ENCODE measurements at places on chromosomes 12 and 14. TPM values are rescaled to one million over a fixed set of nuclear protein-coding genes. Genes with fewer than 3 reads are reported as not detected.
A peak's percentile ranks its signal among the peaks of the same experiment; 100 is the strongest.

The SMCO3 gene
- total RNA-seq: not detected

DNA sequence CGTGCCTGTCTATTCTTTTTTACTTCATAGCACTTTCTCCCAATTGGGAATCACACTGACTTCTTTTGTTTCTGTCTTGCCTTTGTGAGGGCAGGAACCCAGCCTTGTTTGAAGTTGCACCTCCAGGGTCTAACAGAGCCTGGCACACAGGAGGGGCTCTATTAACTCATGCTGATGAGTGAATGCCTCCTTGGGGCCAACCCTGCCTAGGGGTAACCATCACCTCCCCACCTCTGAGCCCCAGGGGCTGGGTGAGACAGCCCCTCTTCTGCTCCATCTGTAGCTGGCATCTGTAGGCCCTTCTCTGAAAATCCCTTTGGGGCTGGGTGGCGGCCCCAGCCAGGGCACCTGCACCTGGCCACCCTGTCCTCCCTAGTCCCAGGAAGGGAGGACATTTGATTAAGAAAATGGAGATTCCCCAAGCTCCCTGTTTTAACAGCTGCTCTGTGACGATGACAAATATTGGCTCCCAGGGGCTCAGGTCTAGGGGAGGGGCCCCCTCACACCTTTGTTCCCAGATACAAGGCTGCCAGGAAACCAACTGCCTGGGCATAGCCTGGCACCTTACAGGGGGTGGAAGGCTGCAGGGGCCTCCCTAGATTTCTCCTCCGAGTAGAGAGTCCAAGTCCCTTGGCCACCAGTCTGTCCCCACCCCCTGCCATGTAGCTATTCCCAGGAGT is 11.8 kb downstream of the TAMALIN start:
- DNase-seq: no peak

- no peak for DNase-seq
Observed at GRCh38 chr12:79016181-79016580, 151.6 kb downstream of the SYT1 start.

GRCh38 chr12:33795536-33795935 is 226.8 kb upstream of the ALG10 start:
- no peak for DNase-seq

DNA sequence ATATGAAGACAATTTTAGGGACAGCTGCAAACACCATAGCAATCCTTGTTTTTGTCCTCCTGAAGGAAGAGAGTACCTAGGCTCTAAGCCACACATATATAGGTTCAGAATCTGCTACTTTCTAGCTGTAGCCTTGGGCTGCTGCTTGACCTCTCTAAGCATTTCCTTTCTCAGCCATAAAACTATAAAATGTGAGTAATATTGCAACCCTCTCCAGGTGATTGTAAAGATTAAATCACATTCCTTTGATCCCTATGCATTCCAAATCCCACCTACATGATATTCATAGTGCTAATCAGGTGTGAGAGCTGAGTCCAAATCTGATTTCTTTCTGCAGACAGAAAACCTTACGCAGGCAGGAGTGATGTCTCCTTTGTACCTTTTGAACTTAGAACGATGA is 913.5 kb downstream of the VRK1 start:
- DNase-seq: no peak

The CDK2 gene
- total RNA-seq: 104 TPM

DNA sequence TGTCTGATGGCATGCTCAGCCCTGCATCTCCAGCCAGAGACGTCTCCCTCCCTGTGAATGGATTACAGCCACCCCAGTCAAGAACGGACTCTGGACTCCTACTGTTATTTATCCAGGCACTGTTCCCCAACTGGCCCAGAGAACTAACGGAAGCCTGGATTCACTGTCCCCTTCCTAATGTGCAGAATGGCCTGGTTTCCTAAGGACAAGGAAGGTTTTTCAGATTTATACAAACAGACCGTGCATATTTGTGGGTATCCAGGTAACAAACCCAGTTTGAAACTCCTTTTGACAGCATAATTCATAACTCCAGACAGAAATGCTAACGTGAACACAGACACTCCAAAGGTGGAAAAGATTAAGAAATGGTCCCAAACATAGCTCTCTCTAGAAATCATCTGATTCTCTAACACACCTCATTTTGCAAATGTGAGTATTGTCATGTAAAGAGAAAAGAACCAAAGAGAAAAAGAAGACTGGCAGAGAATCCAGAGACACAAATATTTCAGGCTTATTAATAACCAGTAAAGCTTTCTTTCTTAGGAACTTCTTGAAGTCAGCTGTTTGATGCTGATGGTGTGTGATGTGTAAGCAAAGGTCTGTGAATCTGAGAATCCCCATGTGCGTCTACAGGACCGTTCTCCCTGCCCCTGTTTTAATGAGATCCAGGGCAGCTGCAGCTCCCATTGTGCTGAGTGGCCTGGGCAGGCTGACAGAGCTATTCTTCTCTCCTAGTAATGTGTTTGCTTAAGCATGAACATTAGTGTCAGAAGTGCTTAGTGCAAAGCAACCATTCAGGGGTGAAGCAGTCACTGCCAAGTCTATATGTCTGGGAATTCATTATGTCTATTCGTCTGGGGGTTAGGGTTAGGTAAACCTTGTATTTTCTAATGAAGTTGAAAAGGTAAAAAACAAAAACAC is 86.8 kb upstream of the HIF1A start:
- DNase-seq: no peak

GRCh38 chr12:50536831-50537537 is 32.2 kb downstream of the DIP2B start:
- DNase-seq: no peak

DNA sequence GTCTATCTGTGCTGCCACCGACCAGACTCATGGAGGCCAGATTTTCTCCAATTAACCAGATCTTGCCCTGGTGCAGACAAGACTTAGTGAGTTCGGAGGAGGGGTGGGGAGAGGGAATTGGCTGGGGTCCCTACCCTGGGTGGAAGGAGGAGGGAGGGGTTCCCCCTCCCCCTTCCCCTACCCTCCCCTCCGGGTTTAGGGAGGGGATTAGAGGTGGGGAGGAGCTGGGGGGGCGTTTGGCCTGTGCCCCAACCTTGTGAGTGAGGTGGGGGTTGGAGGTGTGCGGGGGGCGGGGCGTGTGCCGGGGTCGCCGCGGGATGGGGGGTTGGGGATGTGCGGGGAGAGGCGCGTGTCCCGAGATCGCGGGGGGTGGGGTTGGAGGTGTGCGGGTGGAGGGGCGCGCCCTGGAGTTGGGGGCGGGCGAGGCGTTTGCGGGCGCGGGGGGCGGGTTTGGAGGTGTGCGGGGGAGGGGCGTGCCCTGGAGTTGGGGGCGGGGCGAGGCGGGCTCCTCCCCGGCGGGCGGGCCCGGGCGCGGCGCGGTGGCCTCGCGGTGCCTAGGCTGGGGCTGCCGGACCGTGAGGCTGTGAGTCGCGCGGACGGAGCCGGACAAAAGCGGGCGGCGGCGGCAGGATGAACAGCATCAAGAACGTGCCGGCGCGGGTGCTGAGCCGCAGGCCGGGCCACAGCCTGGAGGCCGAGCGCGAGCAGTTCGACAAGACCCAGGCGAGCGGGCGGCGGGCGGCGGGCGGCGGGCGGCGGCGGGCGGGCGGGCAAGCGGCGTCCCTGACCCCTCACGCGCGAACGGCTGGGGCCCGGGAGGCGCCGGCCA is at the start of gene HIP1R:
HIP1R (plus strand) TSS at position 537 of the 829 bp plus-strand sequence; CDS start at position 631, 94 bp downstream.
- DNase-seq: peak; percentile 77

GRCh38 chr12:94982456-94982855 is 21.0 kb downstream of the NDUFA12 start:
- no peak for DNase-seq

DNA sequence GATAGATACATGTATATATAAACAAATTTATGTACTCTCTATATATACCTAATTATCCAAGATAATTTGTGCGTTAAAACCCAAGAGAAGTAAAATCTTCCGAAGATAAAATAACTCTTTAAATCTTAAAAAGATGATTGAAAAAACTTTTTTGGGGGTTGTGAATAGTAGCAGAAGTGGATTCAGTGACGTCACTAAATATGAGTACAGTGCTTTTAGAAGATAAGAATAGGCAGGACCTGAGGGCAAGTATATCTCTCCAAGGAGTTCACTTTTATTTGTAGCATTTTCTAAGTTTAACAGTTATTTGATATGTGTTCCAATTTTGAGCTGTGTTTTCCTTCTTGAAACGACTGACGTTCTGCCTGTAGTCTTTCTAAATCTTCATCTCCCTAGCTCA is 319.8 kb downstream of the PPFIA2 start:
- DNase-seq: no peak

The CLEC14A gene
- total RNA-seq: not detected

The TMEM179 gene
- not detected for total RNA-seq

- DNase-seq: no peak
Observed at GRCh38 chr12:54859502-54859901, 5.2 kb downstream of the MUCL1 start.

DNA sequence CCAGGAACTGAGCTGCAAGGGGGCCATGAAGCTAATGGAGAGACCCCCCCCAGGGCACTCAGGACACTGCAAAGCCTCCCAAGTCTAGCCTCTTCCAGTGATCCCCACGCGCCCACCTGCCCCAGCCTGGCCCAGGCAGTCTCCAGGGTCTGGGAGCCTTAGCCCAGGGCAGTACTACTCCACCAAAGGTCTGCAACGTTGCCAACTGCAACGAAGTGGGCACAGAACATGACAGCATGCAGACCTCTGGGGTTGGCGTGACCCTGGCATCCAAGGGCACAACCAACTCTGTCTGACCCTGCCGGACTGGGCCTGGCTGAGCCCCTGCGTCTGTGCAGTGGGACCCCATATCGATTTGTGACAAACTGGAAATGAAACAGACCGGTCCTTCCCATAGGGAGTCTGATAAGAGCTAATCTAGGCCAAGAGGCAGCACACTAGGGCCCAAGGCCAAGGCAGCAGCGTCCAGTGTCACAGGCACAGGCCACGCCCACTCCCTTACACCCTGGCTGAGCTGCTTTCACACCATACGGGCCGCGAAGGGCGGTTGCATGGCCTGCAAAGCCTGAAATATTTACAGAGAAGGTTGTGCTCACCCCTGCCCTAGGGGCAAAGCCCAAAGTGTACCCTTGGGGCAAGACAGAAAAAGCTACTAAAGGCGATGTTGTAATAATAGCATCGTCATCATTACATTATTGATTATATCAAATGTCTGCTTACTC is 76.7 kb downstream of the NCOR2 start:
- no peak for DNase-seq

DNA sequence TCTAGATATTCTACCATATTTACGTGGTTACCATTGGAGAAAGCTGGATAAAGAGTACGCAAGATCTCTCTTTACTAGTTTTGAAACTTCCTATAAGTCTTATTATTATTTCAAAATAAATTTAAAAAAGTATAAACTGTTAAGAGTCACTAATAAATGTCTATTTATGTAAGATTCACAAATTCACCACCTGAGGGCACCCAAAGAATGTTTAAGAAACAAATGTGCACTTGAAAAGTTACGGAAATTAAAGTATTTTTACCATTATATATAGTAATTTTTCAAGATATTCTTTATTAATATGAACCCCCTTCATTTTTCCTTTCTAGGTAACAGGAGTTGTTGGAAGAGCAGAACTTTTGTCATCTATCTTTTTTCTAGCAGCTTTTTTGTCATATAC is 11.9 kb downstream of the TMTC3 start:
- no peak for DNase-seq

The CBLN3 gene
- 11.6 TPM for total RNA-seq

GRCh38 chr14:102085948-102086708 is 716 bp downstream of the HSP90AA1 start:
- peak; percentile 79 for DNase-seq

GRCh38 chr12:109273354-109273753 is 35.7 kb downstream of the FOXN4 start:
- no peak for DNase-seq

The OR6C4 gene
- total RNA-seq: not detected
